A673 (cell line): ENCODE measurements at places on chromosomes 12 and 14. TPM values are rescaled to one million over a fixed set of nuclear protein-coding genes. Genes with fewer than 3 reads are reported as not detected.

GRCh38 chr12:116916714-116917114 is 6.0 kb downstream of the FBXW8 start:
- H3K27me3 ChIP-seq, result no peaks in the 10 kb centered on the region
- H3K27ac ChIP-seq, result no peak overlapping the region
- H3K4me3 ChIP-seq, result no peak overlapping the region
- peaks cover 34% of the 10 kb centered on the region for H3K4me1 ChIP-seq
- H3K36me3 ChIP-seq, result peaks cover 3% of the 10 kb centered on the region

Gene EPYC
- not detected in 2 replicates for total RNA-seq

DNA sequence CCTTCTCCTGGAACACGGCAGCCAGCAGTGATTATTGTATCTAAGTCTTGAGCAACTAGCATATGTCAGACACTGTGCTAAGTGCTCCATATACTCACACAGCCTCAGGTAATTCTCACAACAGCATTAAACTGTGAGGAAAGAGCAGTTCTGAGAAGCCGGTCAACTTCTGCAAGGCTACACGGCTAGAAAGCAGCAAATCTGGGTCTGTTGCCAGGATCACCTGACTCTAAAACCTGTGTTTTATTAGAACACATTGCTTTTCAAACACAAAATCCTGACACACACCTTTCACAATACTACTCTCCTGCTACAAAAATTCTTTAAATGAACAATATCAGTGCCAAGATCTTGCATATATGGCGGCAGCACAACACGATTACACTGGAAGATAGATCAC is 49.8 kb upstream of the CRACR2A start:
- no peak overlapping the region for H3K27ac ChIP-seq
- H3K4me1 ChIP-seq, result no peaks in the 10 kb centered on the region
- H3K36me3 ChIP-seq, result no peaks in the 10 kb centered on the region
- H3K27me3 ChIP-seq, result no peaks in the 10 kb centered on the region
- H3K4me3 ChIP-seq, result no peak overlapping the region

Gene INHBC
- total RNA-seq, result not detected in 2 replicates

GRCh38 chr14:80491650-80492049 is 280.3 kb upstream of the DIO2 start:
- H3K27ac ChIP-seq, result no peak overlapping the region
- no peak overlapping the region for H3K4me3 ChIP-seq
- DNase-seq, result no peak
- H3K4me1 ChIP-seq, result no peaks in the 10 kb centered on the region
- H3K27me3 ChIP-seq, result no peaks in the 10 kb centered on the region
- H3K36me3 ChIP-seq, result no peaks in the 10 kb centered on the region

- no peaks in the 10 kb centered on the region for H3K36me3 ChIP-seq
- no peaks in the 10 kb centered on the region for H3K27me3 ChIP-seq
- no peak overlapping the region for H3K27ac ChIP-seq
- no peak overlapping the region for H3K4me3 ChIP-seq
Observed at GRCh38 chr12:100868487-100868886, 73.9 kb downstream of the ANO4 start.

DNA sequence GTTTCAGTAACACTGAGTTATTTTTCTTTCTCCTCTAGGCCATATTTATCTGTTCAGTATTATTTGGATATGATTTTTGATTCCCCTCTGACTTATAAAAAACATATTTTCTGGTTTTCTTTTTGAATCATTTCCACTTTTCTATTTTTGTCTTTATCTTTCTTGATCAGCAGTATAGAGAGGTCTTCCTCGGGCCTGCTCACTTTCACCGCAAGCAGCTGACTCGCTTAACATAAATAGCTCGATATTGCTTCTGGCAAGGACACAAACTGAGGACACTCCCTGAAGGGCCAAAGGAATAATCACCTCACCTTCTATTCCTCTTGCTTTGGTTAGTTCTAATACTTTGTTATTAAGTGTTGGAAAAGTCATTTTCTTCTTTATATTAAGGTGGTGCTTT is 25.8 kb upstream of the TRHDE start:
- H3K27ac ChIP-seq, result no peak overlapping the region
- H3K4me1 ChIP-seq, result no peaks in the 10 kb centered on the region
- H3K4me3 ChIP-seq, result no peak overlapping the region
- no peak for DNase-seq
- H3K27me3 ChIP-seq, result no peaks in the 10 kb centered on the region

GRCh38 chr14:55028066-55028465 is 1.0 kb downstream of the SOCS4 start:
- H3K27ac ChIP-seq, result peak overlapping the region; percentile 91
- peaks cover 6% of the 10 kb centered on the region for H3K36me3 ChIP-seq
- H3K27me3 ChIP-seq, result no peaks in the 10 kb centered on the region
- peak overlapping the region; percentile 79 for H3K4me3 ChIP-seq

DNA sequence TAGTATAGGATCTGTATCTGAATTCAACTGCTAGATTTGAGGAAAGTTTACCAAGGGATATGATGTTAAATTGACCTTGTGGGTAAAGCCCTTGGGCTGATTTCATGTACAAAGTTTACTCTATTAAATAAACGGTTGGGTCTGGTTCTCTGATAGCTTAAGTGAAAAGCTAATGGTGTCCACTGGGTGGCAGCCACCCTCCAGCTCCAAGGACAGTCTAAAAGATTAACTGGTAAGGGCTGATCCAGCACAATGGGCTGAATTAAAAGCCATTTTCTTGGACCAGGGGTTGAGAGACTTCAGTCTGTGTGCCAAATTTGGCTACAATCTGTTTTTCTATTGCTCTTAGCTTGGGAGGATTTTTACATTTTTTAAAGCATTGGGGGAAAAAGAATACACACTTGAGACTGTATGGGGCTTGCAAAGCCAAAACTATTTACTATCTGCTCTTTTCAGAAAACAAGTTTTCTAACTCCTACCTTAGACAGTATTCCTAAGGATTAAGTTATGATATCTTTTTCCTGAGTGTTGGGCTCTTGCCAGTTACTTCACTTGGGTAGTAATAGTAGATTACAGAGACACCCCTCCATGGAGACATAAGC is 116.5 kb downstream of the GPHN start:
- no peak overlapping the region for H3K27ac ChIP-seq
- H3K27me3 ChIP-seq, result no peaks in the 10 kb centered on the region
- no peak overlapping the region for H3K4me3 ChIP-seq
- no peaks in the 10 kb centered on the region for H3K36me3 ChIP-seq
- peak; percentile 71 for DNase-seq

DNA sequence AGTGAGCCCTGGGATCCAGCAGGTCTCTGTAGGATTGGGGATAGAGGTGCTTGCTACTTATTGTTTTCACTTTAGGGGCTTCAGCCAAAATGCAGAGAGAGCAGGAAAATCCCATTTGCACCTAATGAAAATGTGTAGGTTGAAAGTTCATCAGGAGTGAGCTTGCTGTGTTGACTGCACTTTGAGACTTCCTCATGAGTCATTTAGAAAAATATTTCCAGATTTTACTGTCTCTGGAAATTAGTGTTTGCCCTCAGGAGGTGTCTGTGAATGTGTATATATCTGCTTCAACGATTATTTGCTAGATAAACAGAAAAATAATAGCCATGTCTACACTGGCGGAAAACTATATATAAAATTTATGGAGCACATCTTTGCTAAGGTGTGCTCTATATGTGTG is 159.3 kb downstream of the CAND1 start:
- peaks cover 23% of the 10 kb centered on the region for H3K4me1 ChIP-seq
- no peak for DNase-seq
- H3K36me3 ChIP-seq, result no peaks in the 10 kb centered on the region
- H3K27ac ChIP-seq, result no peak overlapping the region
- H3K4me3 ChIP-seq, result no peak overlapping the region

DNA sequence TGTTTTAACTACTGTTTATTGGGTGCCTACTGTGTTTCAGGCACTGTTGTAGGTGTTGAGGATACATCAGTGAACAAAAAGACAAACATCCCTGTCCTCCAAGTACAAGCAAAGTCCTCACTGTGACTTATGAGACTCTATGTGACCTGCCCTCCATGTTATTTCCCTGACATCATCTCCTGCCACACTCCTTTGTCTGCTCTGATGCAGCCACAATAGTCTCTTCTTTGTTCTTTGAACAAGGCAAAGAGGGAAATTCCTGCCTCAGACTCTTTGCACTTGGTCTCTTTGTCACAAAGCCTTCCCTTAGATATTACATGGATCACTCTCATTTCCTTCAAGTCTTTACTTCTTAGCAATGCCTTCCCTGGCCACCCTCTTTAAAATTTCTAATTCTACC is 240.1 kb upstream of the SRRM4 start:
- no peaks in the 10 kb centered on the region for H3K36me3 ChIP-seq
- H3K4me3 ChIP-seq, result no peak overlapping the region
- DNase-seq, result no peak
- H3K27me3 ChIP-seq, result peaks cover 3% of the 10 kb centered on the region

GRCh38 chr14:68782091-68782981 is 10.5 kb downstream of the ZFP36L1 start:
- H3K36me3 ChIP-seq, result peaks cover 6% of the 10 kb centered on the region
- H3K4me3 ChIP-seq, result no peak overlapping the region
- no peaks in the 10 kb centered on the region for H3K27me3 ChIP-seq
- H3K4me1 ChIP-seq, result peaks cover 6% of the 10 kb centered on the region

Gene NUBPL
- 11.6 and 15.5 TPM in 2 replicates for total RNA-seq

DNA sequence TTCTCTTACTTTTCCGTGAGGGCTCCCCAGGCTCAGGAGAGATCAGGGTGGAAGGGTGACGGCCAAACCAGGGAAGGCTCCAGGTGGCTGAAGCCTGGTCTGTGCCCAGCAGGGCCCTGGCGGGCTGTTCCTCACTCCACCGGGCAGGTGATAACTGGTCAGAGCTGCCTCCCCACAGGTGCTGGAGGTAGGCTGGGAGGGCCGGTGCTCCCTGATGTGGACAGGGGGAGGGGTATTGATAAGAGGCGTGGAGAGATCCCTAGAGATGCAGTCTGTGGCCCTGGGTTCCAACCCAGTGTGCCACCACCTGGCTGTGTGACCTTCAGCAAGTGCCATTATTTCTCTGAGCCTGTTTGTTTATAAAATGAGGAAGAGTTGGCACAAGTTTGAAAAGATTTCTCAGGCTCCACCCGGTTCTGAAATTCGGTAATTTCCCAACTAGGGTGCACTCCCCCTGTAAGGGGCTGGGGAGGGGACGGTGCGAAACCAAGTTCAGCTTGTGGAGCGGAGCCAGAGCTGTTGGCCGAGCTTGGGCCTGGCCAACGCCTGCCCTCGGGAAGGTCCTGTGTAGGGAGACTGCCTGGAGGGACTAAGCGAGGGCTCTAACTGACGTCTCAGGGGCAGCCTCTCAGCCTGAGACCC is 1.0 kb upstream of the NR4A1 start:
- peak overlapping the region; percentile 60 for H3K4me3 ChIP-seq
- DNase-seq, result no peak
- H3K36me3 ChIP-seq, result peaks cover 8% of the 10 kb centered on the region

Gene SLC6A13
- not detected in 2 replicates for total RNA-seq

Gene SUOX
- total RNA-seq, result 2.2 and 5.0 TPM in 2 replicates

- H3K27ac ChIP-seq, result no peak overlapping the region
- no peak for DNase-seq
- no peaks in the 10 kb centered on the region for H3K4me1 ChIP-seq
- no peak overlapping the region for H3K4me3 ChIP-seq
- H3K27me3 ChIP-seq, result no peaks in the 10 kb centered on the region
- H3K36me3 ChIP-seq, result no peaks in the 10 kb centered on the region
Observed at GRCh38 chr14:39763402-39763890, 331.2 kb upstream of the FBXO33 start.

DNA sequence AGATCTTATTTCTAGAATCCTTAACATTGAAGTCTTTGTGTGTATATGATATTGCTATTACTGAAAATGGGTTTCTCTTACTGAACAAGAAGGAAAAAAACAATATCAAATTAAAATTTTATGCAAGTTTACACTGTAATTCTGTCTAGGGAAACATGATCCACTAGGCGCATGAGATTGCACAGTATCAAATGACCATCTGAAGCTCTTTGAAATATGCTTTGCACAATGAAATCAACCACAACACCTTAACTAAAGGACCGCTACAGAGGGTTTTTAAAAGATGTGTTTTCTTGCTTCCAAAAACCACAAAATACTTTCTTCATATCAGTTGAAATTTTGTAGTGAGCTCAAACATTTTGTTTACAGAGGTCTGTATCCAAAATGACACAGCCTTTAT is 15.1 kb upstream of the KERA start:
- no peak overlapping the region for H3K4me3 ChIP-seq
- H3K36me3 ChIP-seq, result no peaks in the 10 kb centered on the region
- no peak for DNase-seq
- no peak overlapping the region for H3K27ac ChIP-seq
- H3K27me3 ChIP-seq, result no peaks in the 10 kb centered on the region

GRCh38 chr14:95352481-95352880 is 32.8 kb upstream of the CLMN start:
- H3K27ac ChIP-seq, result no peak overlapping the region
- H3K27me3 ChIP-seq, result no peaks in the 10 kb centered on the region
- DNase-seq, result no peak
- H3K36me3 ChIP-seq, result no peaks in the 10 kb centered on the region
- H3K4me3 ChIP-seq, result no peak overlapping the region

Gene CCDC175
- 0.47 TPM in 1 of 2 replicates, not detected in the other for total RNA-seq

GRCh38 chr12:62898526-62898925 is 36.4 kb downstream of the PPM1H start:
- H3K36me3 ChIP-seq, result no peaks in the 10 kb centered on the region
- no peak overlapping the region for H3K27ac ChIP-seq
- no peaks in the 10 kb centered on the region for H3K27me3 ChIP-seq
- peak; percentile 40 for DNase-seq
- H3K4me3 ChIP-seq, result no peak overlapping the region
- peaks cover 7% of the 10 kb centered on the region for H3K4me1 ChIP-seq

DNA sequence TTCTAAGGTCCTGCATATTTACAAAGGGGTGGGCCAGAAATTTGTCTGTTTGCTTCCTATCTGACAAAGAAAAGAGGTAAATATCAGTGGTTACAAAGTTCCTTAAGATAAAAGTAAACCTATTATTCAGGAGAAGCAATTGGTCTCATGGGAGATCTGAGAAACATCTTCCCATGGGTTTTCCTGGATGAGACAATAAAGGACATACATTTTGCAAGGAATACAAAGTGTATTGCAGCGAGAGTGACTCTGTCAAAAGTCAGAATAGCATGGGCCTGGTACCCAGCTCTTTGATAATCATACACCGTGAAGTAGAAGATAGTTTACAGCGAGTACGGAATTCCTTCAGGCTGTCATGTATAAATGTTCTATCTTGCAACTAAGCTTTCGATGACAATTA is 14.2 kb downstream of the LRRK2 start:
- H3K27ac ChIP-seq, result no peak overlapping the region
- H3K4me3 ChIP-seq, result no peak overlapping the region
- no peak for DNase-seq
- no peaks in the 10 kb centered on the region for H3K27me3 ChIP-seq
- no peaks in the 10 kb centered on the region for H3K36me3 ChIP-seq

- no peaks in the 10 kb centered on the region for H3K27me3 ChIP-seq
- H3K4me1 ChIP-seq, result peaks cover 5% of the 10 kb centered on the region
- H3K27ac ChIP-seq, result no peak overlapping the region
- DNase-seq, result no peak
- no peaks in the 10 kb centered on the region for H3K36me3 ChIP-seq
Observed at GRCh38 chr12:72369423-72369959, 97.3 kb downstream of the TRHDE start.

- DNase-seq, result no peak
- no peaks in the 10 kb centered on the region for H3K27me3 ChIP-seq
- no peaks in the 10 kb centered on the region for H3K36me3 ChIP-seq
- no peaks in the 10 kb centered on the region for H3K4me1 ChIP-seq
- H3K4me3 ChIP-seq, result no peak overlapping the region
Observed at GRCh38 chr14:87465770-87466169, 527.2 kb downstream of the GALC start.

- DNase-seq, result no peak
- no peaks in the 10 kb centered on the region for H3K36me3 ChIP-seq
- H3K4me3 ChIP-seq, result no peak overlapping the region
Observed at GRCh38 chr14:53767566-53767965, 189.1 kb downstream of the BMP4 start.

GRCh38 chr14:24960816-24961215 is 89.1 kb downstream of the STXBP6 start:
- no peaks in the 10 kb centered on the region for H3K36me3 ChIP-seq
- H3K4me3 ChIP-seq, result no peak overlapping the region
- H3K27me3 ChIP-seq, result no peaks in the 10 kb centered on the region
- H3K27ac ChIP-seq, result no peak overlapping the region
